Activated CD4-positive, alpha-beta T cell treated with anti-CD3 and anti-CD28 coated beads, Interleukin-2, amount 10 ng/mL, durations not matched to agents 7 days and 5 days (primary cell): ENCODE measurements at places on chromosomes 16 and 17.

DNA sequence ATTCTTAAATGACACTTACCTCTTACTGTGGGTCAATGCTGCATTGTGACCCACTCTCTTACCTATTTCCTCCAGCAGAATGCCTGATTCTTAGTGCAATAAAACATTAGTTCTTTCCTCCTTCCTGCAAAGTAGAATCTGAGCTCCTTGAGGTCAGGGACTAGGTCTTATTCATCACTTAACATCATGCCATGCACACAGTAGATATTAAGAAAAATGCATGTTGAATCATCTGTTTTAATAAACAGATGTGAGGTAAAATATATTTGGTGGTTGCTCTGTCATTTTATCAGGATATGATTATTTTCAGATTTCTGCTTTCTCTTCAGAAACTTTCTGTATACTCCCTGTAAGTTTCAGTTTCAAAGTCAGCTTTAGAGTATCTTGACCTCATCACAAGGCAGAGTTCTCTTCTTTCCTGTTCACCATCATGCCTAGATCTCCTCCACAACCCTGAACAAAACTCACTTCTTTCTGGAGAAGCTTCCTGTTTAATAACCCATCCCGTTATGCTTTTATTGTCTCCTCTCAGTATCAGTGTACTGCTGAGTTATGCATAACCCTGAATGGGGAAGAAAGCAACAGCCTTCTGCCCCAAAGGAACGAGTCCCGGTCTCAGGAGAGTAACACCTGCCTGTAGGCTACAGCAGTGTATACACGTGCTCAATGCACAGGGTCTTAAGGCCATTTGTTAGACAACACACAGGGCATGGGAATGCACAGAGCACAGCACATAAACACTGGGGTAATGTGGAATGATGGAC is 30.3 kb upstream of the SUPT4H1 start:
- DNase-seq = no peak

DNA sequence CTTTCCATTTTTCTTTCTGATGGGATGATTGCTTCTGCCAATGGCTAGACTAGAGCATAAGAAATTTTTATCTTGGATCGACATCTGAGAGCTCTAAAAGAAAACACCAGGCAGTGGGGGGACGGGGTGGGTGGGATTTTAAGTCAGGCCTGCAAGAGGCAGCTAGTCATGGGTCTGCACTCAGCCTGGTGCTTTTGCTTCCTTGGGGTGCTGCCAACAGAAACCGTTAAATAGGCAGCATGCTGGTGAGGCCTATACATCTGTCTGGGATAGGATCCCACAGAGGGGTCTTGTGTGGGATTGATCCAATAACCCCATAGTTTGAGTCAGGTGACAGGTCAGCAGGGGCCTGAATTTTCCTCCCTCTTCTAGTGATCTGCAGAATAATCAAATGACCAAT is 26.9 kb downstream of the ZNRF1 start:
- DNase-seq = no peak

DNA sequence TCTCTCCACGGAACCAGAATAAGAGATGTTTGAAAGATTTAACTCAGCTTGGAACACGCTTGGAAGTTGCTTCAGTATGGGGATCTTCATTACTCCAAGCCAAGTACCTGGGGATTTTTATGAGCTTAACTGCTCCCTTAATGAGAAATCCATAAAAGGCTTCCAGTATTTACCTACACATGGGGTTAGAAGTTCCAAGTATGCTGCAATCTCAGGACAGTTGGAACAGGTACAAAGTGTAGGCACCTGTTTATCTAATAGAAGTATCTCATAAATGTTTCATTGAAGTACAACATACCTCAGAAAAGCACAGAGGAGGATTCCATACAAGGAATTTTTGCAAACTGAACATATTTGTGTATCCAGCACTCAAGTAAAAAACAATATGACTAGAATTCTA is 161.6 kb upstream of the PIRT start:
- no peak for DNase-seq

- no peak for DNase-seq
Measured at GRCh38 chr17:48376682-48377325, 53.2 kb downstream of the SKAP1 start.

- no peak for DNase-seq
Measured at GRCh38 chr17:32634167-32634566, 147.4 kb downstream of the CDK5R1 start.

- DNase-seq = peak; percentile 55
Measured at GRCh38 chr17:37844158-37844976, 79.8 kb upstream of the TBC1D3K start.

DNA sequence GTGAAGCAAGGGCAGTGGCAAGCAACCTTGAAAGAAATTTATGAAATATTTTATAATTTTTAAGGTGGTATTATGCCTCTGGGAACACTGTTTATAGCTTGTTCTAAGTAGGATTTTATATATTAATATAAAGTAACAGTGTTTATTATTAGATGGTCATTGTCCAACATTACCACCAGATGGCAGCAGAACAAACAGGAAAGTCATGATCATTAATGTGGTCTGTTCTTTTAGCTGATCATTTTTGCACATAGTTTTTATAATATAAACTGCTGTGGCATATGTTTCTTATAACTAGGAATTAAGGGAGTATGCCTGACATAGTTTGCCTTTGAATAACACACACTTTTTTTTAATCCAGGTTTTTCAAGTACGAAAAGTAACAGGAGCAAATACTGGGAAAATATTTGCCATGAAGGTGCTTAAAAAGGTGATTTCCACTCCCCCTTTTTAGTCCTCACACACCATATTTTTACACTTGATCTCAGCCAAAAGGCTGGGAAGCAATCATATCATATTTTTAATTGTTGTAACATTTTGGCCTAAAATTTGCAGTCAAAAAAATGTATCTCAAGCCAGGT is 21.4 kb downstream of the RPS6KB1 start:
- DNase-seq = peak; percentile 42

- DNase-seq = no peak
Measured at GRCh38 chr16:66824006-66824405, 6.8 kb downstream of the NAE1 start.

- no peak for DNase-seq
Measured at GRCh38 chr17:10155371-10156076, 42.9 kb downstream of the GAS7 start.

DNA sequence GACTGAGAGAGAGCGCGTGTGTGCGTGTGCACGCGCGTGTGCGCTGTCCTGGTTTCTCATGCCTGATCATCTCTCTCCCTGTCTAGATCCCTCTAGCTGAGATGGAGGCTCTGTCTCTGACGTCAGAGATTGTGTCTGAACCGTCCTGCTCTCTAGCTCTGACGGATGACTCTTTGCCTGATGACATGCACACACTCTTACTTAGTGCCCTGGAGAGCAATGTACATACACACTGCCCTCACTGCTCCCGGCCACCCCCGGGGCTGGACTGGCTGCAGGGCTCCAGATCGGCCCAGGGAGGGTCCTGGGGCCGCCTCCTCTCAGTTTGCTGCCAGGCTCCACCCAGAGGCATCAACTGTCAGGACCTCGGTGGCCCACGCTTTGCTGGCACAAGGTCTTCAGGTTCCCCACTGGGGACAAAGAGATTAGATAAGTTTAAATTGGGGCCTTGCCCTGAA is 13.1 kb upstream of the ABCC3 start:
- DNase-seq = no peak

DNA sequence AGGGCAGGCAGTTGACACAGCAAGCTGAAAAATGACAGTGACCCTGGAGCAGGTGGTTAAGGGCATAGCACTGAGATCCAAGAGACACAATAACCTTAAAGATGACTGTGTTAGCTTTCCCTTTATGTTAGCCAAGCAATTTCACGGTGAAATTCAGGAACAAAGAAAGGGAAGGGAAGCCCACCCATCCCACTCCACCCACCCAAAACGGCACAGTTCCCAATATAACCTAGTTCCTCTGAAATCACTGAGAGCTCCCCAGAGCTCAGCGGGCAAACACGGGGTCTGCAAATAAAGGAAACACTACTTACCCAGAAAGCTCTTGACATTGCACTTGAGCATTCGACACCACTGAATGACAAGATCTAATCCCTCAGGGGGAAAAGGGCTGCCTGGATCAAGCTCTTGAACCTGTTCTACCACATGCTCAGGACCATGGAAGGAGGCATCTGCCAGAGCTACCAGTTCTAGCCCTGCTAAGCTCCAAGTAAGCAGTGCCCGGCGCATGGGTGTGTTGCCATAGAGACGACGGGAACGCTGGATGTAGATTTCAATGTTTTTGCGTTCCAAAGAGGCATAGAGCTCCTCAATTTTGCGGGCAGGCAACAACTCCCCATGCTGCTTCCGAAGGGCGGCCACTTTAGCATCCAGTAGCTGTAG is 10.6 kb downstream of the BLTP2 start:
- no peak for DNase-seq

DNA sequence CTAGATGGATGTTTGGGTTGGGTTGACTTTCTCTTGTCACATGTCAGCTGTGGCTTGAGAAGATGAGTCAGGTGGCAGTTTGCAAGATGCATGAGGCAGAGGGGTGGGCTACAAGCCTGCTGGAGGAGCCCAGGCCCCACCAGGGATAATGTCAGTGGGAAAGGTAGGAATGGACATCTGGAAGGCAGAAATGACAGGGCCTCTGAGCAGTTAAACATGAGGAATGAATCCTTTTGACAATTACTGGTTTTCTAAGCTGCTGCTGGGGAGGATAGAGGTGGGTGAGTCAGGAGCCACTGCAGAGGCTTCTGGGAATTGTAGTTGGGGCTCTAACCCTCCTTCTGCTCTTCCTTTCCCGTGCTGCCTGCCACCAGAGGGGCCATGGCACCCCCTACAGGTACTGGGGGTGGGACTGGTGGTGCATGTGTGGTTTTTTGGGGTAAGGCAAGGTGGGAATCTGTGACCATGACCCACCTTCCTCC is 15.7 kb downstream of the SLC52A1 start:
- peak; percentile 32 for DNase-seq

DNA sequence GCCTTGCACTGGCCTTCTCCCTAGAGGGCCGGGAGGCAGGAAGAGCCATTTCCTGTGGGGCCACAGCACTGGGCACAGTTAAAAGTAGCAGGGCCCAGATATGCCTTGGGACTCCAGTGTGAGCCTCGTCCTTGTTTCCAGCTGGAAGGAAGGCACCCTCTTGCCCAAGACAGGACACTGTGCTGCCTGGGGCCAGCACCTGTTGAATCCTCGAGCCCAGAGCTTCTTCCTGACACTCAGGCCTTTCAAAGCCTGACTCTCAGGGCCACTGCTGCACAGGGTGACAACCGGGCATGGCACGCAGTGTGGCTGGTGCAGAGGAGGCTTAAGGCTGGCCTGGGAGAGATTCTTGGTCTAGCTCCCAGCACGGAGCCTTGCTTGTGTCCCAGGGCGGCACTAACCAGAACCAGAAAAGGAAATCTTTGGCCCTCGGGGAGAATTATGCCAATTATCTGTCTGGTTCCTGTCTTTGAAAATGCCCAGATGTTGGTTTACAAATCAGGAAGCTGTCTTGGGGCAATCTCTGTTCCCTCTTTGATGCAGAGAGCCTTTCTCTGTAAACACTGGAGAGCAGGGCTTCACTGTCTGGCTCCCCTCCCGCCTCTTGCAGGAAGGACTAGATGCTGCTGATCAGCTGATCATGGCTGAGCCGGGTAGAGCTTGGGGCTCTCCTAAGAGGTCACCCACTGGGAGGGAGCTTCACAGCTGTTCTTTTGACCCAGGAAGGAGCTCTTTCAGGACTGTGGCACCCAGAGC is 11.1 kb downstream of the LDHD start:
- DNase-seq = no peak

- peak; percentile 52 for DNase-seq
Measured at GRCh38 chr17:10226930-10227695, 28.7 kb upstream of the GAS7 start.

DNA sequence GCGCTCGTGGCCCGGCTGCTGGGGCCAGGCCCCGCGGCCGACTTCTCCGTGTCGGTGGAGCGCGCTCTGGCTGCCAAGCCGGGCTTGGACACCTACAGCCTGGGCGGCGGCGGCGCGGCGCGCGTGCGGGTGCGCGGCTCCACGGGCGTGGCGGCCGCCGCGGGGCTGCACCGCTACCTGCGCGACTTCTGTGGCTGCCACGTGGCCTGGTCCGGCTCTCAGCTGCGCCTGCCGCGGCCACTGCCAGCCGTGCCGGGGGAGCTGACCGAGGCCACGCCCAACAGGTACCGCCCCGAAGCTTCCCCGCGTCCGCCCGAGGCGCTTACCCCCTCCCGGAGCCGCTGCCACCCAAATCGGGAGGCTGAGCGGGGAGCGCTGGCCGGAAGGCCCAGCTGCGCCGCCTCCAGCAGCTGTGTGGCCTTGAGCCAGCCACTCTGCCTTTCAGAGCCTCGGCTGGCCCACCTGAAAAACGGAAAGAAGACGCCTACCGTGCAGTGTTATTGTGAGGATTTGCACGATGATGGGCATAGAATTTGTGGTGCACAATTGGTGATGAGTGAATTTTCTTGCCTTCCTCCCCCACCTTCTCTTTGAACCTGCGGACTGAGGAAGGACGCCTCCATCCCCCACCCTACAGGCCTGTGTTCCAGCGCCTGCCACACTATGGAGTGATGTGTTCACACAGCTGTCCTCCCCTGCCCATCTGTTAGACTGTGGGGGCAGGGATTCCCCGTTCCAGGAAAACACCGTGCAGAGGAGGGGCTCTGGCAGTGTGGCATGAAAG is 523 bp downstream of the NAGLU start:
- DNase-seq = peak; percentile 75

DNA sequence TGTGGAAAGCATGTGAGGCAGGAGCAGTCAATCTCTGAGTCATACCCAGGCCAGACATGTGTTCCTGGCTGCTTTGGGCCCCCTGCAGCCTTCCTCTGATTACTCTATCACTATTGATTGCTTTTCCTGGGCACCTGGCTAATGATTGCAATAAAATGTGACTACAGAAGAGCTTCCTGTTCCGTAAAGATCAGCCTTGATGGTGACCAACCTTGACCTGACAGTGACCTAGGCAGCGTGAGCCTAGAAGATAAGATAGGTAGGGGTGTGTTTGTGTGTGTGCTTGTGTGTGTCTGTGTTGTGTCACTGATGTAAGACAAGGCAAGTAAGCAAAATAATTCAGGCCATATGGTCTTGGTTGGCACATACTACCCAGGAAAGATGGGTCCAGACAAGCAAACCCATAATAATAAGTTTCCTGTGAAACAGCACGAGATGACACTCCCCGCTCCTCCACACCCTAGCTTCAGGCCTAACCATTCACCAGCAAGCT is 367.7 kb upstream of the CDH11 start:
- no peak for DNase-seq

DNA sequence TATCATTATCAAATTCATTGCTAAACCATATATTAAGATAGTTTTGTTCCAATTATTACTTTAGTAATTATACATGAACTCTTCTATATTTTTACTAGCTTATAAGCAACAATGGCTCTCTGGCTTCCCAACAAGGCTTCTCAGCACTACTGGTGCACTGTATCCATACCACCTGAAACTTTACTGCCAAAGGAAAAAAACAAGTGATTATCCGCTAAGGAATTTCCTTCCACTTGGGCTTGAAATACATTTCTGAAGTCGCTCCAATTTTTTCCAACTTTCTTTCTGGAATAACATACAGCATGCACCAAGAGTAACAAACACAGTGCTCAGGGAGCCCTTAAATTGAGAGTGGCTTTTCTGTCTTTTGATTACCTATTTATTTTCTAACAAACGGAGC is 2.1 kb downstream of the CSNK2A2 start:
- no peak for DNase-seq

- DNase-seq = no peak
Measured at GRCh38 chr16:26386096-26386495, 680.6 kb upstream of the C16orf82 start.
